ENCODE measurements at places on chromosomes 11 and 22. TPM values are rescaled to one million over a fixed set of nuclear protein-coding genes. Genes with fewer than 3 reads are reported as not detected.

- DNase-seq = no peak
Measured at GRCh38 chr22:26974914-26975803, 317.8 kb downstream of the MIAT start.

DNA sequence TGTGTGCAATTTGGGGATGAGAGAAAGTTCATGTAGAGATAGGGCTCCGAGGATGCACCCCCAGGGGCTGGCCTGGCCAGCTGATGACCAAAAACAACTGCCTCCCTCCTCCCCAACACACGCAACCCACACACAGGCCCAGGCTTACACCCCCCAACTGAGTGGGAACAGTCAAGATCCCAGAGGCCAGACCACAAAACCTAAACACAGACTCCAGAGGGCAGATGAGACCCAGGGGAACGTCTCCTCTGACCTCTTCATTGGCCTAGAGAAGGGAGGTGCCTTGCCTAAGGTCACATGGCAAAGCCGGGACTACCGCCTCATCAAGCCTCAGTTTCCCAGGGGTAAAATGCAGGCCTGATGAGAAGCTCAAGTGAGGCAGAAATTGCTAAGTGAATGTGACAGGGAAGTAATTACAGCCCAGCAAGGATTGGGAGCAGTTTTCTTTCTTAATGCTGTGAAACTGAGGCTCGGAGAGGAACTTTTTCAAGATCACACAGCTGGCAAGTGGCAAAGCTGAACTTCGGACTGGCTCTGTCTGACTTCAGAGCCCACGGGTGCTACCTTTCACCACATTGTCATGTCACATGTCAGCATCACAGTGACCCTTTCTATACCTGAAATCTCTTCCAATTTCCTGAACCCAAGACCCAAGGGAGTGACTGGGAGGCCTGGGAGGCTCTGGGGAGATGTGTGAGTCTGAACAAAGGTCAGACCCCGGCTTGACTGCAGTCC, 69.9 kb upstream of the WNT11 start:
- no peak for DNase-seq

DNA sequence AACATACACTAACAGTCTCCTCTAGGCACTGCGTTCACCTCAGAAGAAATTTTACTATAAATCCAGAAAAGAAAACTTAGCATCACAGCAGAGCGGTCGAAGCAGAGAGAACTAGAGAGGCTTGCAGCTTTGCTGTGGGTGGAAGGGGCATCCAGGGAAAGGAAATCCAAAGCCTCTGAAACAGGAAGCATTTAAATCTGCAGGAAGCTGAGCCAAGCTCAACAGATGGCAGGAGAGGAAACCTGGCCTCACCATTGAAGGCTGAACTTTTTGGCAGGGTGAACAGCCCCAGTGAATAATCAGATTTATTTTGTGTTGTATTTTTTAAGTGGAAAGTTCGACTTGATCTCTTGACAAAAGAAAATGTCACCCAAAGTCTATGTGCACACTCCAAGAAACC, 858.1 kb downstream of the OPCML start:
- no peak for DNase-seq

DNA sequence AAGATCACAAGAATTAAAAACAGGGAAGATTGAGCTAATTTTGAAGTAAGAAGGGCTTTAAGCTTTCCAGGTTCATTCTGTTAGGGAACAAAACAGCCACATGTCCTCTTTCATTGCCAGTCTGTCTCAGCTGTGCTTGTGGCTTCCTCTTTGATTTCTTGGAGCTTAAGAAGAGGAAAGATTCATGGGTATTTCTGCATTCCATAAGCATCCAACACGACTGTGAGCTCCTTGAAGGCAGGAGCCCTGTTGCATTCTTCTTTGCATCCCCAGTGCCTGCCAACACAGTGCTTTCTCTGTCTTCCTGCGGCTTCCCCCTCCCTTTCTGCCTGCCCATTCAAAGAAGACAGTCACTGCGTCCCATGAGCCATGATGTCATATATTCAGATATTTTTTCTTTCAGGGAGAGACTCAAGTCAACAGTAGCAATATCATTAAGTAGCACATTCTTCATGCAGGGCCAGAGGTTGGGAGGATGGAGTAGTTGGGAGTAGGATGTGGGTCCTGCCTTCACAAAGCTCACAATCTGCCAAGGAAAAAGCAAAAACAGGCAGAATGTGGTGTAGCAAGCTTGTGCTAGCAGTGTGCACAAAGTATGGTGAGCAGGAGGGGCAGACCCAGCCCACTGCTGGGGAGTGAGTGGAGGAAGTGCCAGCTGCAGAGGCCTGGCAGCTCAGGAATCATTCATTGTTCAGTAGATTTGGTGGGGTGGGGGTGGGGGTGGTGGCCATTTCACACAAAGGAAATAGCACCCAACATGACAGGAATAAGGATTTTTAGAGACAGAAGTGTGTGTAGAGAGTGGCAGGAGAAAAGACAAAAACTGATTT, 162.1 kb upstream of the RASSF10 start:
- no peak for DNase-seq

Gene RPS13
- polyA plus RNA-seq = 2,562 TPM

Data from naive B cell (primary cell).